ENCODE measurements at places on chromosomes 16 and 17.

DNA sequence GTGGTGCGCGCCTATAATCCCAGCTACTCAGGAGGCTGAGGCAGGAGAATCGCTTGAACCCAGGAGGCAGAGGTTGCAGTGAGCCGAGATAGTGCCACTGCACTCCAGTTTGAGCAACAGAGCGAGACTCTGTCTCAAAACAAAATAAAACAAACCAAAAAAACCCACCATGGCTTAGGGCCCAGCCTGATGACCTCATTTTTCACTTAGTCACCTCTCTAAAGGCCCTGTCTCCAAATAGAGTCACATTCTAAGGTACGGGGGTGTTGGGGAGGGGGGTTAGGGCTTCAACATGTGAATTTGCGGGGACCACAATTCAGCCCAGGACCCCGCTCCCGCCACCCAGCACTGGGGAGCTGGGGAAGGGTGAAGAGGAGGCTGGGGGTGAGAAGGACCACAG lies 1.4 kb upstream of the STH start:
- no peak for DNase-seq

DNA sequence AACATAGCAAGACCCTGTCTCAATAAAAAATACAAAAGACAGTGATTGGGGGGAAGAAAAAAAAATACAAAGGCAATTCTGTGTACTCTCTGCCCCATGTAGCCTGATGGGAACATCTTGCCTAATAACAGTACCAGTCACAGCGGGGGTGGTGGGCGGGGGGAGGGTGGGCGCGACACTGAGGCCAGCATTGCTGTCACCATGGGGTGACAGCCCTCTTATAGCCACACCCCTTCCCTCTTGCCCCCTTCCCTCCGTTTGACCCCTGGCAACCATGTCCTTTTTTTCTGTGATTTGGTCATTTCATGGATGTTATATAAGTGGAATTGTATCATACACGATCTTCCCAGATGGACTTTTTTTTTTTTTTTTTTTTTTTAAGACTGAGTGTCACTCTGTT lies 80.9 kb downstream of the DNAH17 start:
- DNase-seq = no peak

GRCh38 chr16:3822366-3823045 lies 58.0 kb downstream of the CREBBP start:
- DNase-seq = no peak

GRCh38 chr16:66271074-66272060 lies 95.1 kb upstream of the CDH5 start:
- no peak for DNase-seq

GRCh38 chr17:27669850-27670249 lies 38.9 kb downstream of the LGALS9 start:
- DNase-seq = no peak

DNA sequence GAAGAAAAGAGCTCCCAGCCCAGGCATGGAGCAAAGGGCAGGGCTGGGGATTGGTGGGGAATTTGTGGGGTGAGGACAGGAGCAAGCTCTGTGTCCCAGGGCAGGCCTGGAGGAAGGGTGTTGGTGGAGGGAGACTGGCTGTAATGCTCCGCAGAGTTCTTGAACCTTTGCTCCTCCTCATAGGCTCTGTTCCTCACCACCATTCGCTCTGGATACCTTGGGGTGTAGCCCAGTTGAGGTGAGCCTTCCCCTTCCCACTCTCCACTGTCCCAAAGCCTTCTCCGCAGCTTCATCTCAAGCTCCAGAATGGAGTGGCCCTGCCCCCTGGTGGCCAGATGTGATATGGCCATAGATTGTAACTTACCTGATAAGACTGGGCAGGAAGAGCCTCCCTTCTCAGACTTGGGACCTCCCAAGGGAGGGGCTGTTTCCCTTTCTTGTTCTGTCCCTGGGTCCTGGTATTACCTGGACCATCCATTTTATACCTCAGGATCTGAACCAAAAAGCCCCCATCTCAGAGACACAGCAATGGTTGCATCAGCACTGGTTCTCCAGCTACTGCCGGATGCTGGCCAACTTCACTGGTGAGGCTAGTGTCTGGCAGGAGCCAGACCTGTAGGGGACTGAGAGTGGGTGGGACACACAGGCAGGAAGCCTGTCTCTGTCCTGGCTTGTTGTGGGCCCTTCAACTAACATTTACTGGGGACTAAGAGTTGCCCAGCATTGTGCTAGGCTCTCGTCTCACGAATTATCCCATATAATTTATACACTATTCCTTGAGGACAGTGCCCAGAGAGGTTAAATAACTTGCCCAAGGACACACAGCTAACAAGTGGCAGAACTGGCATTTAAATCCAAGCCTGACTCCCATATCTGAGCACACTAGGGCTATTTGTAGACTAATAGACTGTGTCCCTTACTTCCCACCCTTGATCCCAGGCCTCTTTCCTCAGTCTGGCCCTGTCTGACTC lies 19.1 kb upstream of the STAC2 start:
- peak; percentile 46 for DNase-seq

DNA sequence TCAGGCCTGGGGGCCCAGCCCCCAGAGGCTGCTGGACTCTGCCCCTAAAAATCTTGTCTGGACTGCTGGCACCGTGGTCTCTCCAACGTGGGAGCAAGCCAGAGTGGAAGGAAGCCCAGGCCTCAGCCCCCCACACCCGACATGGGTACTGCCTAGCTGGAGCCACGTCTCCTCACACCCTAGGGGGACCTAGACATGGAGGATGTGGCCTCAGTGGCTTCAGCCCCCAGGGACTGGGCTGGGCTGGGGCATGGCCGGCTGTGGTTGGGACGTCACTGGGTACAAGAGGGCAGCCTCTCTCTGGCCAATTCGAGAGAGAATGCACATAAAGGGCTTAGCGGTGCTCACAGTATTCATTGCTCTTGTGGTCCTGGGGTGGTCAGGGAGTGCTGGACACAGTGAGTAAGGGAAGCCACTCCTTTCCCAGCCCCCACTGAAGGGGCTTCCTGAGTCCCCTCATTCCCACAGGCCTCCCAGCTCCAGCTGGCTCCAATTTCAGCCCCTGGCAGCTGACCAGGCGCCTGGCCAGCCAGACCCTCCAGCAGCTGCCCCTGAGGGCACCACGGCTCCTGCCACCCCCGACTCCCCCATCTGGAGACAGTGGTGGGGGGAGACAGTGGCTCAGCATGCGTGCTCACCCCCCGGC lies 1.1 kb downstream of the CDH15 start:
- no peak for DNase-seq

DNA sequence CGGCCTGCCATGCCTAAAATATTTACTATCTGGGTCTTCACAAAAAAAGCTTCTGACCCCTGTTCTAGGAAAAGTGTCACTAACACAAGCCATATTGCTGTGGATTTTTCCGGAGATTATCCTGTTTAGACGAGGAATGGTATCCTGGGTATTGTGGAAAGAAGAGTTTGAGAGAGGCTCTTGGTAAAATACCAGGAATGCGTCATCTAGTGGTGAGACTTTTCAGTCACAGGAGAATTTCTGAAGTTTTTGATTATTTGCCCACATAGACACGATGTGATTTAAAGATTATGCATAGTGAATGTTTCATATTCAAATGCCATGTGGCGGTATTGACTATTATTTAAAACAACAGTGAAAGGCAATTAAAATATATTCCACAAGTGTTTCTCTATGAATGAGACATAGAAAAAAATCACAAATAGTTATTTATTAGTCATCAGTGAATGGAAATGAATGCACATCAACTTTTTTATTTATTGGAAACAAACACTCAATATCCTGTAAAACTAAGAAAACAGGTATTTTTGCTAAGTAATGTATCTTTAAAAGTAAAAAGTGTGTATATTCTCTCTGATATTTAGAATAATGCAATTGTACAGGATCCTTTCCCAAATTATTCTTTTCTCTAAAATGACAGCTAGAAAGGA lies 7.8 kb downstream of the KRT28 start:
- no peak for DNase-seq

GRCh38 chr17:46782250-46782953 lies 36.1 kb downstream of the WNT3 start:
- DNase-seq = no peak

- DNase-seq = no peak
Observed at GRCh38 chr17:225551-225950, 44.1 kb upstream of the DOC2B start.

DNA sequence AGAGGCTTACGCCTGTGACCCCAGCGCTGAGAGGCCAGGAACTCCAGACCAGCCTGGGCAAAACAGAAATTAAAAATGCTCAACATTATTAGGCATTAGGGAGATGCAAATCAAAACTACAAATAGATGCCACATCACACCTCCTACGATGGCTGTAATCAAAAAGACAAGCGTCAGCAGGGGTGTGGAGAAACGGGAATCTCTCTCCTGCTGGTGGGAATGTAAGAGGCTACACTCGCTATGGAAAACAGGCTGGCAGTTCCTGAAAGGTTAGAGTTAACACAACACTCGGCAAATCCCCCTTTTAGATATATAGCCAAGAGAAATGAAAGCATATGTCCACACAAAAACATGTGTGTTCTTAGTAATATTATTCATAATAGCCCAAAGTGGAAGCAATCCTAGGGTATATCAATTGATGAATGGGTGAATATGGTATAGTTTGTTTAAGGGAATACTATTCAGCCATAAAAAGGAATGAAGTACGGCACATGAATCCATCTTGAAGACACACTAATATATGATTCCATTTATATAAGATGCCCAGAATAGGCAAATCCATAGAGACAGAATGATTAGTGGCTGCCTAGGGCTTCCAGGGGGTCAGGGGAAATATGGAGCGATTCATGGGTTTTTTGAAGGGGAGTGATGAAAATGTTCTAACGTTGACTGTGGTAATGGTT lies 1.8 kb upstream of the NPRL3 start:
- no peak for DNase-seq
